ENCODE measurements at places on chromosomes 1 and 21.

DNA sequence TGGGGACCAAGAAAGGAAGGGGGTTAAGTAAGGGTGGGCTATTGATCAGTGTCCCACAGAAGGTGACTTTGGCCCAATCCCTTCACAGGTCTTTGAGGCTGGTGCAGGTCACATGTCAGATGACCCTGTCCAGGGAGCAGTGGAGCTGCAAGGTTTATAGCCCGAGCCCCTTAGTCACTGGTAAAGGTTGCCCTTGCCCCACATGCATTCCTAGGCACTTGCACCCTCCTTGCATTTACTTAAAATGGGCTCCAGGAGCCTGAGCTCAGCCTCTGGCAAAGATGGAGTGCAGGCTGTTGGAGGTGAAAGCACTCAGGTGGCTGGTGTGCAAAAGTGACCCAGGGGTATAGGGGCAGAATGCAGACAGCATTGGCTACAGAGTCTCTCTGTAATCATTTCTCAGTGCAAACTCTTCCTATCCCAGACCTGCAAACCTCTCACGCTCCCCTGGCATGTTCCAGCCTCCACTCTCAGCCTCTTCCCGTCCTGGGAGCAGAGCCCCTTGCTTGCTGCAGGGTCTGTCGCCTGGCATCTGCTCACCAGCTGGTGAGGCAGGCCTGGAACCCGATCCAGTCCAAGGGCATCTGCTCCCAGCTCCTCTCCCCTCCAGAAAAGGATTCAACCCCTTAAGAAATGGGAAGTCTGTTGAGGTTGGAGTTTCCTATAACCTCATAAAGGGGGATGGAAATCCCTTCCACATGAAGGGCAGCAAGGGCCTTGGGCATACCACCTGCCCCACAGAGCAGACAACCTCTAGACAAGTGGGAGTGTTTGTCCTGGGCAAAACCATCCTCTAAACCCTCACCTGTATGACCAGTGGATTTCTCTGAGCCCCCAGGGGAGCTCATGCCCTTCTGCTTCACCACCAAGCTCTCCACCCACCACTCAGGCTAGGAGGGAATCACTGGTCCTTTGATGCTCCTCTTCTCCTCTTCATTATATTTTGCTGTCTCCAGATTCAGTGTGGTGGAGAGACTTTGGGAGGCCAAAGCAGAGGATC lies 23.1 kb upstream of the PTPRF start:
- no peak for DNase-seq

- DNase-seq: no peak
Observed at GRCh38 chr21:45986316-45987051, 4.9 kb downstream of the COL6A1 start.

GRCh38 chr1:21294266-21294989 lies 4.2 kb upstream of the ECE1 start:
- no peak for DNase-seq

- no peak for DNase-seq
Observed at GRCh38 chr1:118143831-118144230, 41.2 kb downstream of the SPAG17 start.

GRCh38 chr1:212290608-212291007 lies 5.4 kb downstream of the PPP2R5A start:
- no peak for DNase-seq

- no peak for DNase-seq
Observed at GRCh38 chr1:52632732-52633290, at the start of gene SHISAL2A. Gene SHISAL2A (plus strand): TSS chr1:52633168. CDS start chr1:52633494, 326 bp downstream.

DNA sequence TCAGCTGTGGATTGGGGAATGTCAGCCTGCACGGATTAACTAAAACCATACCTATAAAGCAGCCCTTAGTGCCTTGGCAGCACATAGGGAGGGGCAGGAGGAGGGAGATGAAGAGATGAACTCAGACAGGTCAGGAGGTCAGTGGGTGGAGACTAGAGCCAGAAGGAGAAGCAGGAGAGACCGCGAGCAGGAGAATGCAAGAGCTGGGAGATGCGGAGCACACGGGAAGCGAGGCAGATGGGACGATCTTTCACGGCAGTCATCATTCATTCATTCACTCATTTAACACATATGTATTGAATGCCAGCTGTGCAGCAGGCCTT lies 41.9 kb downstream of the NEK2 start:
- no peak for DNase-seq

DNA sequence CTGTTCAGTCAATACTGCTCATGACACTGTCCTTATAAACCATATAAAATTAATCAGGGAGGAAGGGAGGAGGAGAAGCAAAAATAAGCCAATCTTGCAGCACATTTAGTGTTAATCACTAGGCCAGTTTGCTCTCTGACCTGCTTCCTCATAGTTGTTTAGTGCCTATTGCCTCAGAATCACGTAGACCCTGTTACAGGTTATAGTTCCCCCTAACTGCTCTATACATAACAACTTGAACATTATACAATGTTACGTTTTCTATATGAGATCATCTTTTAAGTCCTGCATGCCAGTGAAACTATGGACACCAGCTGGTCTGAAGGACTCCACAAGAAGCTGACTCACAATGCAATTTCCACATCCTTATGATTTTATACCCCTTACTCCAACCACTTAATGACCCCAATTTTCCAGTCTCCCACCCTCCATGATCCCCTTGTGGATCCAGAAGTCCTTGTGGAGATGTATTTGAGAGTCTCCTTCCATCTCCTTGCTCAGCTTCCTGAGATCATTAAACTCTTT lies 34.9 kb upstream of the TACSTD2 start:
- no peak for DNase-seq

- DNase-seq: no peak
Observed at GRCh38 chr21:45016031-45016405, 58.4 kb upstream of the ADARB1 start.

DNA sequence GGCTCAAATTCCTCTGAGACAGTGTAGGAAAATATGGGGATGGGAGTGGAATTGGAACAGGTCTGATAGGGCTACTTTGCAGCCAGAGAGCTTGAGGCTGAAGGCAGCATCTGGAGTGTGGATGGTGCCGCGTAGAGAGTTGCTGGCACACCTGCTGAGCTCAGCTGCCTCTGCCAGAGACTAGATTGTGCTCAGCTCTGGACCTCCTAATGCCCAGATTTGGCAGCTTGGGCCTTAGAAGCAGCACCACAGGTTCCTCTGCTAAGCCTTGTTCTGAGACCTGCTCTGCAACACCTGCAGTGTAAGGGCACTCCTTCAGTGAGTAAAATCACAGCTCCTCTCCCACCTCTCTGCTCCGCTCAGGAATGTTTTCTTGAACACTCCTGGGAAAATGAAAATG lies 23.3 kb downstream of the ACOT11 start:
- no peak for DNase-seq

DNA sequence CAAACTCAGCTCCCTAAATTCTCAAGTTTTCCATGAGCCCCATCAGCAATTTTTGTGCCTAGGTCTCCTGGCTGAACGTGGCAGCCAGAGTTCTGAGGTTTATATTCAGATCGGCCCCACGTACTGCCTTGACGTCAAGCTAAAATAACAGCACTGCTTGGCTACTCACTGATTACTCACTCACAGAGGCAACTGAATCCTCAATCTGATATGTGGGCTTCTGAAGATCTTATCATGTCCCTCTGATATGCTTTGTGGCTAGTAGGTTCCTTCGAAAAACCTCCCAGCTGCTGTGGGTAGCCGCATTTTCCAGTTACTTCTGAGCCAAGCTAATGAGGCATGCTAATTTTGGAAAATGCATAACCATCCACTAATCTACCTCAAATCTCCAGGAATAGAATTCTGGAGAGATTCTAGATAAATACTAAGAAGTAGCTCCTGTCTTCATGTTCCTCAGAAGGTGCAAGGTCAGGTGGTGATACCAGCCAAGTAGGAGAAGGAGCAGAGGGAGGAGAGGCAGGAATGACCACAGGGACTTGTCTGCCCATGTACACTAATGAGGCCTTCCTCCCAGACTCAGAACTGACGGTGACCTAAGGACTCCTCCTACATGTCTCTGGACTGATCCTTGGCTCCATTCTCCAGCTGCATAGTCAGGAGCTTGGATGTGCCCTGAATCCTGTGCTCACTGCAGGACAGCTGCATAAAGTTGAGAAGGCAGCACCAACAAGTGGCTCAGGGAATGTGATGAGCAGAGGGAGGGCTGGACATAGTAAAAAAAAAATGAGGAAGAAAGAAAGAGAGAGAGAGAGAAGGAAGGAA lies 263.7 kb downstream of the TNR start:
- no peak for DNase-seq

DNA sequence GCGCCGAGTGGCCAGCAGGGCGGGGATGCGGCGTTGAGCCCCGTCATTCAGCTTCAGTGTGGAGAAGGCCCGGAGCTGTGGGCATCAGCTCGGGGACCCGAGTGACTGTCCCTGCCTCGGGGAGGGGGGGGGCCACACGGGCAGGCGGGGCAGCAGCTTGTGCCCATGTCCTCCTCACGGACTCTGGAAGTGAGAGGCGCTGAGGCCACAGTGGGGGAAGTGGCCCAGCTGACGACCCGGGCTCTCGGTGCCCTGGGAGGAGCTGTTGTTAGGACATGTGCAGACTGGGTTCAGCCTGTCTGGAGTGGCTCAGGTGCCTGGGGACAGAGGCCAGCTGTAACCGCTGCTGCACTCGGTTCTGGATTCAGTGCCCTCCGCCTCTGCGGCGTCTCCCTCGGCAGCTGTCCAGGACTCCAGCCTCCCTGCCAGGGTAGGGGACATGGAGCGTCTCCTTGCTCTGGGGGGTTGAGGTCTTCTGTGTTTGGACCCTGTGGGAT lies 71.1 kb downstream of the SKI start:
- DNase-seq: no peak

DNA sequence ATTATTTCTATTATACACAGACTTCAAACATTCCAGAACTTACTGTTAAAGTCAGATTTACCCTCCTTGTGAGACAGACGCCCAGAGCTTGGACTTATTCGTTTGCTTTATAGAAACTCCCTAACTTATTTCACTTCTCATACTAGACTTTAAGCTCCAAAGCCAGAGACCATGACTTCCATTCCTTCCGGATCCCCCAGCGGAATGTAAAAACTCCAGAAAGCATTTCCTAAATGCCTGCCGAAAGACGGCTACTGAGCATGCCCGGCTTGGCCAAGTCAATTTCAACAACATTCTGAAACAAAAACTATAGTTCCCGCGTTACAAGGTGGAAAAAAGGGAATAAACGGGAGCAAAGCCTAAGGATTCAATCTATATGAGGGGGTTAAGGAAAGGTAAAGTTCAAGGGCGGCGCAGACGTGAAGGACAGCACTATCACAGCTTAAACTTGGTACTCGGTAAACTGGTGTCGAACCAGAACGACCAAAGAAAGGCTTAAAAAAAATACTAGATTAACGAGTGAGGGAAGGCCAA lies 1.1 kb downstream of the USP48 start:
- DNase-seq: no peak

DNA sequence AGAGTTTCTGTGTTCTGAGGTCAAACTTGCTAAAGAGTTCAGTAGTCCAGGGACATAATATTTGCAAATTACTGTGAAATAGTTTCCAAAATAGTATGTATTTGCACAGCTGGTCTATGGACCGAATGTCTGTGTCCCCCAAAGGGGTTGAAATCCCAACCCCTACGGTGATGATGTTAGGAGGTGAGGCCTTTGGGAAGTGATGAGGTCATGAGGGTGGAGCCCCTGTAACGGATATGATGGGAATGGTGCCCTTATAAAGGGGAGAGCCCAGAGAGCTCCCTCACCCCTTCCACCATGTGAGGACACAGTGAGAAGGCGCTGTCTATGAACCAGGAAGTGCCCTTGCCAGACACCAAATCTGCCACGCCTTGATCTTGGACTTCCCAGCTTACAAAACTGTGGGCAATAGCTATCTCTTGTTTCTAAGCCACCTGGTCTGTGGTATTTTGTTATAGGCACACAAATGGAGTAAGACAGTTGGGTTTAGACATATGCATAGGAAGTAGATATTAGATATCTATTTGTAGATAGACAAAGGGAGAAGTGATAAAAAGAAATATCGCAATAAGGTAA lies 21.7 kb downstream of the RNF187 start:
- no peak for DNase-seq

DNA sequence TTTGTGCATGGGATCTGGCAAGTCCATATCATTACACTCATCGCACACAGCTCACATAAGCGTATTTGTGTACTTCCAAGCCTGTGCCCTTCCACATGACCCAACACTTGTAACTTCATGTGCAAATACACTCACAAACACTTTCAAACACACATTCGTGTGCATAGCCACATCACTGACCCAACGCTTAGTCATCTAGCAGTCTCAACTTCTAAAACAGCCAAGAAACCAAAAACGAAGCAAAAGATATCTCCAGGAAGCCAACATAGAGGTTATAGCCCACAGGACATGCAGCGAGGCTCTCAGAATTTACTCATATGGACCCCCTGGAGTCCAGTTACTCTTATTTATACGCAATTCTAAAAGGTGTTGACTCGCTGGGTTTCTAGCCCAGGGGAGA lies 10.9 kb upstream of the GOLT1A start:
- DNase-seq: no peak

DNA sequence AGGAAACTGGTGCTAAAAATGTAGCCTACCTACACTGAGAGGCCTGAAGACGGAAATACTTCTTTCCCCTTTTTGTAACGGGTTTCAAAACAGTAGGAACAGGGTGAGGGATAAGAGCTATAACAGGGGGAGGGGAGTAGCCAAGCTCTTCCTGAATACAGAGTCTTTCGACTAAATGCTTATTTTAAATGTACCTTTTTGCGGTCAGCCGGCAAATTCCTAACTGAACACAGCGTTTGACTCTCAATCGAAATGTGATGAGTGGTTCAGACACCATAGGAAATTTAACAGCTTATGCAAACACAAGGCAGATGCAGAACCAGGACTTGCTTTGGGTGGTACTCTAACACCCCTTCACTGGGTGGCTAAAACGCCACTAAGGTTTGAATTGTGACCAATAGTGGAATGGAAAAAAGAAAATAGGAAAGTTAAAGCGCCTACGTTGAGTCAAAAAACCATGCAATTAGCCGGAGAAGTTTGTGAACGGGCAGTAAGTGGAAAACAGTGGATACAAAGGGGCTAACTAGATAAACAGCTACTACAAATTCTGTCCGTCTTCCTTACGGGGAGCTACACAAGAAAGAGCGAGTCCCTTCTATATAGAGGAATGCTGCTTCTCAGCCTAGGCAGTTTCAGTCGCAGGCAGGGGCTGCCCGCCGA lies 1.7 kb downstream of the EGLN1 start:
- DNase-seq: peak; percentile 6

GRCh38 chr1:1539310-1540089 lies 924 bp downstream of the TMEM240 start:
- no peak for DNase-seq

DNA sequence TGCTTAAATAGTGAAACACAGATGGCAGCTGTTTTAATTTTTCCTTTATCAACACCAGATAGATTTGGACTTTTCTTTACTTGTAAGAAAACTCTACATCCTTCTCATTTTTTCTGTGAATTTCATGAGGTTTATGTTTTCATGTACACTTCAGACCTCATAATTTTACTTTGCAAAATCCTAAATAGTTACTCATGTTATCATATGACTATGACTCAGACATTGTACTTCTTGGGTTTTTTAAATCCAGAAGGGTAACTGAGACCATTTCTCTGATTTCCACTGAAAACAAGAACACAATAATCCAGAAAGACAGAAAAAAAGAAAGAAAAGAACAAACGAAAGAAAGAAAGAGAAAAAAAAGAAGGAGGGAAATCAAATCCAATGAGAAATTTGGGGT lies 1021.6 kb downstream of the NCAM2 start:
- no peak for DNase-seq

Data from NCI-H1092 (cell line).